Liver (tissue), 10 donors: ENCODE measurements at places on chromosomes 2 and 18.

- DNase-seq: no peak
Observed at GRCh38 chr2:158460632-158461297, 4.0 kb downstream of the PKP4 start.

DNA sequence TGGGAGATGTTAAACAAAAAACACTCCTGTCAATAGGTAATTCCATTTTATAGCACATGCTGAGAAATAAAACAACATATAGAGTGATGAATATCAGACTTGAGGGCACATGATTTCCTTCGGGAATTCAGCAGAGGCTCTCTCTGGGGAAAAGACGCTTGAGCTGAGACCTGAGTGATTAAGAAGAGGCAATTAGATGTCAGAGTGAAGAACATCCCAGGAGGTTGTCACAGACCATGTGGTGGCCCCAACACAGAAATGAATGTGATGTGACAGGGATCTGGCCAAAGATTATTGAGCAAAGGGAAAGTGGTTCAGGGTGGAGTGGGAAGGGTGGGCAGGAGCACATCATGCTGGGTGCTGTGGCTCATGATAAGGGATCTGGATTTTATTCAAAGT lies 254.7 kb downstream of the RAD51AP2 start:
- no peak for DNase-seq

- DNase-seq: no peak
Observed at GRCh38 chr2:97936199-97936598, 59.5 kb downstream of the TMEM131 start.

DNA sequence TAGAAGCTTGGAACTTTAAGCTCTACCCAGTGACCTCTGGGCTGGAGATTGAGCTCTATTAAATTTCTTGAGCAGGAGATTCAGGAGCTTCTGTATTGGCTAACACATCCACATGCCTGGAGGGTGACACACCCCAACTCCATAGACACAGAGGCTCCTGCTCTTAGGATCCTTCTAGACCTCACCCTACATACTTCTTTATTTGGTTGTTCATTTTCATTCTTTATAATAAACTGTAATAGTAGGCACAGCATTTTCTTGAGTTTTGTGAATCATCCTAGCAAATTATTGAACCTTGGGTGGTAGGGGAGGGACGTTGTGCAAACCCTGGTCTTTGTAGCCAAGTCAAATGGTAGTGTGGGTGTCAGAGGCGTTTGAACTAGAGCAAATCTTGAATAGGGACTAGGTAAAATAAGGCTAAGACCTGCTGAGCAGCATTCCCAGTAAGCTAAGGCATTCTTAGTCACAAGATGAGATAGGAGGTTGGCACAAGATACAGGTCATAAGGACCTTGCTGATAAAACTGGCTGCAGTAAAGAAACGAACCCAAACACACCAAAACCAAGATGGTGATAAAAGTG lies 323.8 kb upstream of the GALNT5 start:
- DNase-seq: no peak

DNA sequence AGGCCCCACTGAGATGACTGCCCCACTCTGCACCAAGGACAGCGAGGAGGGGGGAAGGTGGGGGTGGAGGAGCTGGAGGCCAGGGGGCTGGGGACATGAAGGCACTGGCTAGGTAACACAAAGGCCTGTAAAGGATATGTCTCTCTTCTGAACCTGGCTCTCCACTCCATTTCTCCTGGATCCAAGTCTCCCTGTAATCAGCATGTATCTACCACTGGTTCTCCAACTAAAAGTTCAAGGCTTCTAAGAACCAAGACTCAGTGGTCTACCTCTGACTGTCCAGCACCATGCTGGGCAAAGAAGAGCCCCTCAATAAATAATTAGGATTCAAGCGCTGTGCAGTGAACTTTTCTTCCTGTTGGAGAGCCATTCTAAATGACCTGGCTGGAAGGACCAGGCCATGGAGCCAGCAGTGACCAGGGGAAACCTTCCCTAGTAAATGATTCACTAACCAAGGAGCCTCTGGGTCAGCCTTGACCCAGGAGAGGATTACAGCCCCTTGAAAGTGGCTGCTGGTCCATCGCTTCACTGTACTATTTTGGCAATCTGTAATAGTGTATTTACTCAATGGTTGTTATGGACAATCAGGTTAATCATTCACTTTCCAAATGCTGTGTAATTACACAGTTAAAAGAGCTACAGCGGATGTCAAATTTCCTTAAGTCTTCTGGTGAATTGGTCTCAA lies 73.2 kb downstream of the BCL11A start:
- no peak for DNase-seq

- DNase-seq: peak; percentile 29
Observed at GRCh38 chr2:75548036-75548573, 12.6 kb downstream of the EVA1A start.

GRCh38 chr2:137693534-137693933 lies 270.7 kb upstream of the HNMT start:
- no peak for DNase-seq

DNA sequence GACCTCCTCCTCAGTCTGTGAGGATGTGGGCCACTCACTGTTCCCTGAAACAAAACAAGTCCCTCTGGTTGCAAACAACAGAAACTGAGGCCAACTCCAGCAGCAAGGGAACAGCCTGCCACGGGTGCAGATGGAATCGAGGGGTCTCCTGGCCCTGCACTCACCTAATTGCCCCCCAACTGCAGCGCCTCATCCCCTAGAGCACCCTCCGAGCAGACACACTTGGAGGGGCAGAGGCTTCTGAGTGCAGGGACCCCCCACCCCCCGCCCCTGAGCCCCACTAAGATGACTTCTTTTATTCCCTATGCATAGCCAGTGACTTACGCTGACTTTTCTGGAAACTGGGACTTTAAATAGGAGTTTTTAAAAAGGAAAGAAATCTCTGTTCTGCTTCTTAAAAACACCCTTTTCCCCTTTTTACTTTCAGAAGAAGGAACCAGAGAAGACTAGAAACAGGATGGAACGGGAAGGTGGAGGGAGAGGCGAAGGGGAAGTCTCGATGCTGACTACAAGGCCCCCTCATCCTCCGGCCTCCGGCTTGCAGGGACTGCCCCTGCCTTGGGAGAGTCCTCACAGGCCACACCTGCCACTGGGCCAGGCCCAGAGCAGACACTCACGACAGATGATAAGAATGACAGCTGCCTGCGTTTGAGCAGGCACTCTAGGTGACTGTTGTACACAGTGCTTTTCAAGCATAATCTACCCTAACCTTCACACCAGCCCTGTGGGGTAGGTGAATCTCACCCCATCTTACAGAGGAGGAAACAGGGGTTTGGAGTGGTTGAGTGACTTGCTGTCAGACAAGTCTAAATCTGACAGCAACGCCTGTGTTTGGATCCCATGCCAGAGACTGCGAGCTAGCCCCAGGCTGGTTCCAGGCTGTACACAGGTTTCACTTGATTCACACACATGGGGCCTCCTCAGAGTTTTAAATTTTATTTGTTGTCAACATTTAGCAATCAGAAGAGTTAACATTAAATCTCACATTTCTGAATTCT lies 28.2 kb upstream of the BIN1 start:
- no peak for DNase-seq

- DNase-seq: no peak
Observed at GRCh38 chr18:22879293-22879692, 53.8 kb upstream of the RBBP8 start.

GRCh38 chr2:920573-920972 lies 30.1 kb upstream of the SNTG2 start:
- no peak for DNase-seq

GRCh38 chr2:175293776-175294175 lies 112.3 kb upstream of the ATP5MC3 start:
- DNase-seq: no peak

- DNase-seq: no peak
Observed at GRCh38 chr2:184945326-184945725, 347.0 kb downstream of the ZNF804A start.

- no peak for DNase-seq
Observed at GRCh38 chr18:40046596-40046995, 1908.4 kb upstream of the PIK3C3 start.

- DNase-seq: no peak
Observed at GRCh38 chr2:186129767-186130581, 356.1 kb upstream of the ZC3H15 start.

DNA sequence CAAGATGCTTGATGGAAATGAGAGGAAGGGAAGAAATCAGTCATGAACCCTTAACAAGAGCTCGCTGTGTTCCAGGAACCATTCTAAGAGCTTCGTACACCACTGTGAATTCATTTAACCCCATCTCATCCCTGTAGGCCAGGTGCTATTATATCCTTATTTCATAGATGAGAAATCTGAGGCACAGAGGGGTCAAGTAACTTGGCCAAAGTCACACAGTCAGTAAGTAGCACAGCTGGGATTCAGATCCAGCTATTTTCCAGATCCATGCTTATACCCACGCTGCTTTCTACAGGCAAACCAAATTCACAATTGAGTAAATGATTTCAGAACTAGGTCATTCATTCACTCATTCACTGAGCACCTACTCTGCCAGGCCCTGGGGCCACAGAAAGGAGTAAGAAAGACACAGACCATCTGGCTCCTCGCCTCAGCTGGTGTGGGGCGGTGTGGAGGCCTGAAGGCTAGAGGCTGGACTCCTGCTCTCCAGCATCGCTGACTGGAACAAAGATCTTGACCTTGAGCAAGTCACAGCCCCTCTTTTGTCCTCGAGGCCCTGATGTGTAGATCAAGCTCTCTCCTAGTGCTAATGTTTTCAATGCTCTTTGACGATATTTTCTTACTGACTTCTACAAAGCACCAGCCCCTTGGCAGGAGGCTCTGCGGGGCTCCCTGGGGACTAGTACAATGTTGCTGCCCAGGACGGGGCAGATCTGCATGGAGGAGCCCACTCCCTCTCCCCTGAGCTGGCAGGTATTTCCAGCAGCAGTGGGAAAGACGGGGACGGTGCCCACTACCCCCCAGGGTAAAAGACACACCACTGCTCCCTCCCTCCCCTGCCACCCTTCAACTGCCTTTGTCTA lies 26.5 kb downstream of the STEAP3 start:
- no peak for DNase-seq

DNA sequence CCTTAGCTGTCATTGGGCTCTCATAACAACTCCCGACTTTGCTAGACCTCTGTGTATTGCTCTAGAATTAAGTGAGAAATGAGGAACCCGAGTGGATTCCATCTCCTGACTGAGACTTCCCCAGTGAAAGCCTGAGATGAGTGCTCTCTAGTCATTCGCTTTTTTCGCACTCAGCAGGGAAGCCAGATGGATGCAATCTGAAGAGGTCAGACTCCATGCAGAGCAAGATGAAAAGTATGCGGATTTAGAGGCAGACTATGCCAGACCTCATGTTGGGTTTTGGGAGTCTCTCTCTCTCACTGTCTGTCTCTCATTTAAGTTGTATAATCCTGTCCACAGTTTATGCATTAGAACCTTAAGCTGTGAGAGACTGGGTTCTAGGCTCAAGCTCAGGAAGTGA lies 88.6 kb downstream of the SLC5A7 start:
- DNase-seq: no peak

GRCh38 chr2:71596011-71596410 lies 142.7 kb downstream of the DYSF start:
- no peak for DNase-seq
